Testis (tissue), 5 donors: ENCODE measurements at places on chromosomes 11 and 22. TPM values are rescaled to one million over a fixed set of nuclear protein-coding genes. Genes with fewer than 3 reads are reported as not detected.
A peak's percentile ranks its signal among the peaks of the same experiment; 100 is the strongest.

GRCh38 chr11:85947431-85948272, 92.5 kb downstream of the CCDC83 start:
- H3K4me3 ChIP-seq: no peak overlapping the region
- peak; percentile 63 for DNase-seq
- no peaks in the 10 kb centered on the region for H3K36me3 ChIP-seq

- H3K4me3 ChIP-seq: no peak overlapping the region
- no peak overlapping the region for H3K27ac ChIP-seq
- no peaks in the 10 kb centered on the region for H3K36me3 ChIP-seq
- no peaks in the 10 kb centered on the region for H3K27me3 ChIP-seq
- no peaks in the 10 kb centered on the region for H3K4me1 ChIP-seq
Measured at GRCh38 chr11:128871168-128871610, 4.1 kb upstream of the KCNJ1 start.

The TEX12 gene
- total RNA-seq: 11.6 TPM

The HEPACAM gene
- 0.24 TPM for total RNA-seq
